Stimulated activated CD8-positive, alpha-beta memory T cell treated with anti-CD3 and anti-CD28 coated beads, Interleukin-2, amount 100 ng/mL, for 1 hour (primary cell): ENCODE measurements at places on chromosomes 6 and 20.

- DNase-seq = no peak
Observed at GRCh38 chr20:53806683-53807401, 213.2 kb upstream of the ZNF217 start.

GRCh38 chr20:34968042-34968775, 12.5 kb downstream of the MYH7B start:
- DNase-seq = no peak

DNA sequence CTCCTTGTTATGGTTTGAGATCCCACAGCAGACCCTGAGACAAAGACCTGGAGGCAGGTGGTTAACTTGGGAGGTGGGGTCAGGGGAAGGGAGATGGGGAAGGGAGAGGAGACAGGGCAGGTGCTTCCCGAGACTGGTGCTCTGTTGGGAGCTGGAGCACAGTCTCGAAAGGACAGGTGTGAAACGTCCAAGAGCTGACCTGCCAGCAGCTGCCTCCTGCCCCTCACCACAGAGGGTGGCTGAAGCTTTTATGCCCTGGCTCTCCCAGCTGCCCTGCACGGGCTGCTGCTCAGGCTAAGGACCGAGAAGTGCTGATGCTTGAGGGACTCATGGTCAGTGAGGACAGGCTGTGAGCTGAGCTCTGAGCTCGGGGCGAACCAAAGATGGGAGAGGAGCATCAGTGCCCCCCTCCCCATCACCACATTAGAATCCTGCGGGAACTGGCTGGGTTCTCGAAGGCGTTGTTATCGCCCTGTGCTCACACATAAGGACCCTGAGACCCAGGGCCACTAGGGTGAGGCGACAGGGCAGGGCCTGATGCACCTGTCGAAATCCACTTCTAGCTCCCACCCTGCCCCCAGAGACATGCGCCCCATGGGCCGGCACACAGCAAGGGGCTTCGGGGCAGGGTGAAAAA, 25.3 kb upstream of the CD93 start:
- no peak for DNase-seq

GRCh38 chr6:96784650-96785049, 52.6 kb downstream of the GPR63 start:
- no peak for DNase-seq

GRCh38 chr6:154991207-154991606, 3.9 kb upstream of the TIAM2 start:
- no peak for DNase-seq

DNA sequence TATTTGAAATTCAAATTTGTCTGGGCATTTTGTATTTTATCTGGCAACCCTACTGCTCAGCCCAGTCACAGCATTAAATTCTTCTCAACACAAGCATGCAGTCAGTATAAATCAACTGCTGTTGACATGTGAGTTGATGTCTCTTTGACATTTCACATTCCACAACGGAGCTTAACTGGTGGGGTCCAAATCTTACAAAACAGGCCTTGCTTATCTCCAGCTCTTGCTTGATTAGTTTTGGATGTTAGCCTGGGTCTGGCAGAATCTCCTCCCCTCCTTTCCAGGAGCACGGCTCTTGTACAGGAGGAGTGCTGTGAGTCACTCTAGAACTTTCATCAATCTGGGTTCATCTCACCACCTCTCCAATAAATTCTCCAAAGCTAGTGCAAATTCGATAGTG, 80.8 kb upstream of the PHACTR1 start:
- no peak for DNase-seq

DNA sequence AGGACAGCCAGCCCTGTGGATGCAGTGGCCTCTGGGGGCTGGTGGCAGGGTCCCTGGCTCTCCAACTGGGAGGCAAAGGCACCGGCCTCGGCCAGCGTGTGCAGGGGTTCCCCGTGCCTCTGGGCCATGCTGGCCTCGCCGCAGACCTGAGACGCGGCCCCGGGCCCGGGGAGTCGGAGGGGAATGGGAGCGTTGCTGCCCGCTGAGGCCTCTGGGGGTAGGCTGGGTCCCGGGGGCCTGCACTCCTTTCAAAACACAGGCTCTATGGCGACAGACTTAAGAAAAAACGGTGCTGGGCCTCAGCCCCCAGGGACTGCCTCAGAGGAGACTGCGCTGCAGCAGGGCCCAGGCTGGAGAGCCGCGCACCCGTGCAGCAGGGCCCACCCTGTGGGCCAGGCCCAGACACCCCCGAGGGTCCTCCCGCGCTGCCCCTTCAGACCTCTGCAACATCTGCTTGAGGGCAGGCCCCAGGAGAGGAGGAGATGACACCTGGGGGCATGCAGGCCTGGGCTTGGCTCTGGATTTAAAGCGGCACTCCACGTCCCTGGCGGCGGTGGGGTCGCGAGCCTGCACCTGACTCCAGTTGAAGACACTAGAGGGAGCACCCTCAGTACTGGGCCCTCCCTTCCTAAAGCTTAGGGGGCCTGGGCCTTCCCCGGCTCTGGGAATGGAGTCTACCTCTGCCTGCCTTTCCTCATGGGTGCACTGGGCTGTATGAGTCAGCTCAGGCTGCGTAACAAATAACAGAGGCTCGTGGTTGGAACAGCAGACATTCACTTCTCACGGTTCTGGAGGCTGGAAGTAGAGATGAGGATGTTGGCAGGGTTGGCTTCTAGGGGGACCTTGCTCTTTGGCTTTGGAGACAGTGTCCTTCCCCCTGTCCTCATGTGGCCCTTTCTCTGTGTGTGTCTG, 117.4 kb upstream of the RPS6KA2 start:
- no peak for DNase-seq

- DNase-seq = no peak
Observed at GRCh38 chr20:33673114-33673409, 1.2 kb downstream of the NECAB3 start.
